HTR-8/SVneo (cell line): ENCODE measurements at places on chromosomes 1 and 21.

DNA sequence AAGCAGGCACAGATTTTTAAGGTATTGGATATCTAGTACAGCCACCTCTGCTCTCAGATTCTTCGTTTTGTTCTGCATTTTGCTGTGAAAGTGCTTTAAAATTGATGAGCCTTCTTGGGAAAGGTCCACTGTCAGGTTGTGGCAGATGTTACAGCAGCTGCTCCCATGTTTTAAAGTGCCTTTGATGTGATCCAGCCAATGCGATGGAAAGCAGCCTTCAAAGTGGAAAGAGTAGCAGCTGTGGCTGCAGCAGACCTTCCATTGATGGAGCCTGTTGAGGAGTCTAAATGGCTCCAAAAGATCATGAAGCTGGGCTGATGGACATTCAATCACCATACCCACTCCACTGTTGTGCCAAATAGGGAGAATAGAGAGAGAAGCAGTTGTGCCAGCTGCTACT lies 816.9 kb downstream of the PLA2G4A start:
- DNase-seq: no peak

DNA sequence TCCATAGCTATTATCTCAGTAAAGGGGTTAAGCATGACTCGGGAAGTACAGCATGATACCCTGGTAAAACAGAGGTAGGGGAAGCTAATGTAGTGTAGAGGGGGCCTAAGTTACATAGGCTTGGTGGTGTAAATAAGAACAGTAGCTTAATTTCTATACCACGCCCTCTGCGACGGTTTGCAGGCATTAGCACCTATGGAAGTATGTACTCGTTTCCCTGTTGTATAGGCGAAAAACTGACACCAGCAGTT lies 470 bp upstream of the NAXE start:
- DNase-seq: no peak

GRCh38 chr1:115338457-115338820 lies 390 bp upstream of the NGF start:
- no peak for DNase-seq

- DNase-seq: no peak
Measured at GRCh38 chr1:60390593-60391282, 317.2 kb upstream of the C1orf87 start.

DNA sequence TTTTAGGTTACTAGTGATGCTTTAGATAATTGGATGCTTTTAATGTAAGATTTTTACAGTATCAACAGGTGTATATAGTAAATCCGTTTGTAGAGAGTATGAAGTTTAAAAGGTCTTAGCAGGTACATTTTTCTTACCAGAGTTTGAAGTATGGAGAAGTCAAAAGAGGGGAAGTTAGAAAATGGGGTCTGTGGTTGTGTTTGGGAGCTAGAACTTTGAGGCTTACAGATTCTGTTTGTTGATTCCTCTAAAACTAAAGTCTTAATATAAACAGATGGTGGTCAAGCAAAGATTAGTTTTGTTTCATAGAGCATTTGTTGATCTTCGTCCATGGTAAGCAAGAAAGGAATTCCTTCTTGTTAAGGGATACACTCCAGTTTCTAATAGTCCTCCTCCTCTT lies 35.8 kb downstream of the CDC42 start:
- no peak for DNase-seq
